ENCODE measurements at places on chromosomes 1 and 21. TPM values are rescaled to one million over a fixed set of nuclear protein-coding genes. Genes with fewer than 3 reads are reported as not detected.

TMPRSS15 gene
- total RNA-seq: not detected

OPTC gene
- total RNA-seq: not detected

IER5 gene
- total RNA-seq: 20.9 TPM

MTARC2 gene
- total RNA-seq: 3.2 TPM

EPHA2 gene
- total RNA-seq: 21.6 TPM

RNU1-4 gene
- under 0.01 TPM for total RNA-seq

MROH9 gene
- total RNA-seq: not detected

CA6 gene
- not detected for total RNA-seq

RBM11 gene
- 0.77 TPM for total RNA-seq

ST6GALNAC5 gene
- 3.8 TPM for total RNA-seq

ASTN1 gene
- 0.12 TPM for total RNA-seq

RUSC1 gene
- total RNA-seq: 31.9 TPM

TEX38 gene
- total RNA-seq: not detected

HCRTR1 gene
- 0.70 TPM for total RNA-seq

PRR9 gene
- total RNA-seq: not detected

ZBTB8B gene
- not detected for total RNA-seq

PADI6 gene
- total RNA-seq: not detected
